Epithelial cell of alveolus of lung (primary cell): ENCODE measurements at places on chromosomes 1 and 21. TPM values are rescaled to one million over a fixed set of nuclear protein-coding genes. Genes with fewer than 3 reads are reported as not detected.

RHBDL2 gene
- total RNA-seq = 0.26 TPM in 1 of 2 replicates, not detected in the other

LEMD1 gene
- not detected in 2 replicates for total RNA-seq

CADM3 gene
- total RNA-seq = 2.2 and 3.2 TPM in 2 replicates

DYNLT4 gene
- total RNA-seq = not detected in 2 replicates

ASCL5 gene
- not detected in 2 replicates for total RNA-seq

SLC37A1 gene
- 2.0 and 4.0 TPM in 2 replicates for total RNA-seq

AQP10 gene
- total RNA-seq = under 0.01 TPM in 1 of 2 replicates, not detected in the other

NCSTN gene
- 76.6 and 91.3 TPM in 2 replicates for total RNA-seq

SIM2 gene
- total RNA-seq = 0.91 and 8.1 TPM in 2 replicates

CELA2A gene
- not detected in 2 replicates for total RNA-seq
